Muscle of arm (tissue), 14 donors: ENCODE measurements at places on chromosomes 7 and 10.

DNA sequence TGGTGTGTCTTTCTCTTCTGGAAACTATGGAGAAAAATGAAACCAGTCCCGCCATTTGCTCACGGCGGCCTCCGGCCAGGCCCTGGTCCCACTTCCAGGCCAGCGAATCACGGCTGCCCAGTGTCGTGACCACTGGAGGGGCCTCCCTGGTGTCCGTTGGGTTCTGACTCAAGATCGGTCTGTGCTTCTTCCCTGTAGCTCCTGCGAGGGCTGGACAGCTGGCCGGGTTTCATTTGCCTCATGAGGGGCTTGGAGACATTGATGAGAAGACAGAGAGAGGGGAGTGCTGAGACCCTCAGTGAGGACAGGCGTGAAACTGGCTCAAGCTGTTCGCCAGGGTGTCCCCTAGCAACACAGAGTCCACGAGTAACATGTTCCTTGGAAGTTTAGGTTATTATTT lies 108.6 kb downstream of the ADARB2 start:
- DNase-seq, result no peak

GRCh38 chr10:60480865-60481563 lies 91.3 kb upstream of the ANK3 start:
- peak; percentile 55 for DNase-seq

DNA sequence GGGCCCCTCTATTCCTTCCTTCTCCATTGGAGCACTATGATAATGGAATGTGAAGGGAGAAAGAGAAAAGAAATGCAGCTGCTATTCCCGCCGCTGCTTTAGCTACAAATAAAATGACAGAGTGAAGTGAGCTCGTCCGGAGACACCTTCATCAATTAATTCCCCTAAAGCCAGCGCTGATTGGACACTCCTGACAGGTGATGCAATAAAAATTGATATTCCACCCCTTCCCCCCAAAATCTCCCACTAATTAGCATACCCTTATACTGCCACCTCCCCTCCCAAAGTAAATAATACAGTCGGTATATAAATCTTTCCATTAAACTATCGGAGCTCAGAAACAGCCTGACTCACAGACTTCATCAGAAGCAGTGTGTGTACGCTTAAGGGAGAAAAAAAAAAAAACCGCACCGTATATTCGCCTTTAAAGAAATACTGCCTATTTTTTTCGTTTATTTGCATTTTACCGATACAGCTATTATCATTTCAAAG lies 7.3 kb downstream of the SKIDA1 start:
- DNase-seq, result no peak

DNA sequence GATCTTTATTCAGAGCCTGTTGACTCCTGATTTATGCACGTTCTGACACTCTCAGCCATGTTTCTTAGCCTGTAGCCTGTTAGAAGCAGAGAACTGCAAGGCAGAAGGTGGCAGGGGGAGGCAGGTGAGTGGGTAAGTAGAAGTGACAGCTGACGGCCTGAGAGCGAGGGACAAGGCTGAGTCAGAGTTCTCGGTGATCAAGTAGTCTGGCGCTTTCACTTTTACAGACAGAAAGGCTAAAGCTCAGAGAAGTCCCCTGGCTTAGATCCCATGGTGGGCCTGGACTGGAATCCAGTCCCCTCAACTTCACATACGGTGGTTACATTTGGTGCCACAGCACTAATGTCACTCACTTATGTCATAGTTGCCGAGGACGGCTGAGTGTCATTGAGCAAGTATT lies 139.0 kb downstream of the TACC2 start:
- DNase-seq, result peak; percentile 55

DNA sequence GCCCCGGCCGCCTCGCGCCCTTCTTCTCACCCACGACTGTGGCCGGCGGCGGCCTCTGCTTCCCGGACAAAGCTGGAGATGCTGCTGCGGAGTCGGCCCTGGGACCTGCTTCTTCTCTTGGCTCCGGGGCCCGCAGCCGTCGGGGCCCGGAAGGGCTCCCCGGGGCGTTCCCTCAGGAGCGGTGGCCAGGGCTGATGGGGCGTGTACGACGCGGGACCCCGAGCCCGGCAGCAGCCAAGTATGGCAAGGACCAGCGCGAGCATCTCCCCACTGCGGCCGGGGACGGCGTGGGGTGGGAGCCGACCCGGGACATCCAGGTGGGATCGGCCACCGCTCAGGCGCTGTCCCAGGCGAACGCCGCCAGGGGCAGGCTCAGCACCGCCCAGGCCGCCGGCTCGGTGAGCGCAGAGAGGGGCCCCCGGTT lies 27.6 kb upstream of the BMS1 start:
- DNase-seq, result peak; percentile 1

DNA sequence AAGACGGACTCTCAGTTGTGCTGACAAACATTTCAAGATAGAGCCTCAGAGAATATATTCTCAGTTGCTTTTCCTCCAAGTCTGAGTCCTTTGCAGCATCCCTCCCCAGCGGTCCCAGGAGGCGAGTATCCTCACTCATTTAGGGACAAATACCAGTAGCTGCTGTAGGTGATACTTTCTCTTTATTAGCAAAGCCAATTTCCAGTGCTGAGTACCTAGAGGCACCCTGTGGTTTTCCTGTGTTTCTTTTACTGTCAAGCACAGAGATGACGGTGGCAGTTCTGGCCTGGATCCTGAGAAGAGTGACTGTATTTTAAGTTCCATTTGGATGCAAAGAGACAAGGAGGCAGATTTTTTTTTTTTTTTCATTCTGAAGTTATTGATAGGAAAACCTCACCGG lies 1058.4 kb downstream of the SORCS3 start:
- DNase-seq, result no peak

- DNase-seq, result no peak
Observed at GRCh38 chr7:4884164-4884563, 648 bp upstream of the RADIL start.

DNA sequence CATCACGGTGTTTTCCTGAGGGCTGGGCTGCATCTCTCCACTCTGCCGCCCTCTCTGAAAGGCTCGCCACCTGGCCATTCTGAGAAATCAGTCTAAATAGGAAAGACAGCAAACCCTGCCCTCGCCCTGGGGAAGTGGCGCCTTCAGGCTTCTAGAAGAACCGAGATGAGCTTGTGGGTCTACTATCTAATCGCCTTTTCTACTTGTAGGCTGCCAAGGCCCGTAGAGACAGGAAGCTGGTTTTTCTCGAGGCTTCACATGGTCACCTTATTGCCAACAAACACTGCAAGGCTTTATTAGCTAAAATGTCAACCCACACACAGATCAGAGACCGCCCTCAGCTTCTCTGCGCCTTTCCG lies 21.4 kb downstream of the LAT2 start:
- DNase-seq, result no peak

DNA sequence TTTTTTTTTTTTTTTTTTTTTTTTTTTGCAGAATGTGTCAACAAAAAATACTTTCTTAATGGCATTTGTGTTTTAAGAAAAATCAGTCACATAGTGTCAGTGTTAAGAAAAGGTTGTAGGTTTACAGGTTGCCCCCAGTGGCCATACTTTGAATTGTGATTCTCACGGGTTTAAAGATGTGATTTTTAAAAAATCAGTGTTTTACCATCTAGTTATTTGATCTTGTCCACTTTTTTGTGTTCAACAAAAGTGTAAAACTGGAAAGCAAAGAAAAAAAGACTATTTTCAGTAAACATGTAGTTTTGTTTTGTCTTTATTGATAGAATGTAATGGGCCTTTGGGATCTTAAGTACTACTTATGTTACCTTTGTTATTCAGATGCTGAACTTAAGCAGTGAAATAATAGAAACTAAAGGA lies 25.7 kb downstream of the SUV39H2 start:
- no peak for DNase-seq

GRCh38 chr10:33506838-33507661 lies 172.6 kb upstream of the NRP1 start:
- DNase-seq, result no peak

- DNase-seq, result no peak
Observed at GRCh38 chr7:2878306-2878705, 34.2 kb upstream of the GNA12 start.

DNA sequence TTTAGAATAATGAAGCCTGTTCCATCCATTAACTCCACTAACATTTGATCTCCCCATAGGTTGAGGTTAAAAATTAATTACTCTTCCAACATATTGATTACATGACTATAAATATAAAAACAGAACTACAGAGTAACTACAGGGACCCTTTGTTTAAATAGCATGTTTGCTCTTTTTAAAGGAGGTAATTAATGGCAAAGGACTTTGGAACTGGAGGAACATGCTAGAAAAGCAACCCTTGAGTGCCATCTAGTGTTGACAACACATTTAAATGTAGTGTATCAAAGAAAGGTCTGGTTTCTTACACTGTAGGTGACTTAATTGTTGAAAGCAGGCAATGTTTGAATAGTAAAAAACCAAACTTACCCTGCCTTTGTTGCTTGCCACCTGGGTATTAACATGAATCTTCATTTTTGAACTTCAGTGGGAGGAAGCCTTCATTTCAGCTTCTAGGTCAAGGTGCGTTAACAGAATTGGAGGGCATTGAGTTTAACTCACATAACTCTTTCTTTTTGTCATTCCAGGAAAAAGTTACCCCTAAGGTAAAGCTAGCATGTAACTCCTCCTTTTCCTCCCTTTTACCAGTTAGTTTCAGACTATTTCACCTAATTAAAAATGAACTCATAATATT lies 52.6 kb upstream of the CAPZA2 start:
- peak; percentile 76 for DNase-seq

- peak; percentile 11 for DNase-seq
Observed at GRCh38 chr10:988667-989545, 672 bp downstream of the GTPBP4 start.
